ENCODE measurements at places on chromosomes 6 and 20.

DNA sequence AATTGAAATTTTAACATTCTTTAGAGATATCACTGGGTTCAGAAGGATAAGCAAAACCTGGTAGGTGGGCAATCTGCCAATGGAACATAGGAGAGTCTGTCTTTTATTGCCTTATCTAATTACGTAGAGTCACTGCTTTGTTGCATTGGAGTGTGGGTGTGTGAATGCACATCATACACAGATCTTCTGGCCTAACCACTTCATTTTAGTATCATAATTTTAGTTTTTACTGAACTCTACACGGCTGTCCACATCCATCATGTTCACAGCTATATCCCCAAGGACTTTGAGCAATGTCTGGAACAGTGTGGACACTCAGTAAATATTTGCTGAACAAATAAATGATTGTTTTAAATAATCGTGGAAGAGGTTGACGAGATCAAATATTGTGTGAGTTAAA, 104.6 kb upstream of the AKIRIN2 start:
- no peak for DNase-seq

- no peak for DNase-seq
These were observed 129.2 kb upstream of the ECI2 start for GRCh38 chr6:4264601-4265000.

DNA sequence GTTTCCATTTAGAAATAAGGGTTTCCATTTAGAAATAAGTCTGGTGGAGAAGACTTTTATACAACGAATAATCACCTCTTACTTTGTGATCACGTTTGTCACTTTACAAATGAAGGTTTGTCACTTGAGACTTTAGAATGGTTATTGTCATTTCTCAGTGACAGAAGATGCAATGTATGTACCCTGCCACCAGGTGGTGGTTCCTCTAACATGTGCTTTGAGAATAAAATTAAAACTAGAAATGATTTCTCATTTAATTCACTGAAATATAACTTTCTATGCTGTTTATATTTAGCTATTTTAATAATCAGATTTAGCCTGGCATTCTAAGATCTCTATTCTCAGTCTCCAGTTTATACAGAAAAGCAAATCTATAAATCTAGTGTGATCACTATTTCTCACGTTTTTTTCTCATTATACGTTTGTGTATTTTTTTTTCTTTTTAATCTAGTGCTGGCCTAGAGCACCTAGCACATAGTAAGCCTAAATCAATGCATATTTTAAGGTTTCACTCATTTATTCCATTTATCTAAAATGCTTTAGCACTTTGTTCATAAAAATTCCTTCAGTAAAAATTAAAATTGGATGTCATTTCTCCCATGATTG, 57.4 kb upstream of the TFAP2D start:
- DNase-seq = no peak

- peak; percentile 18 for DNase-seq
These were observed 247.0 kb downstream of the ESR1 start for GRCh38 chr6:152054441-152054840.
